ENCODE measurements at places on chromosomes 5 and 9. TPM values are rescaled to one million over a fixed set of nuclear protein-coding genes. Genes with fewer than 3 reads are reported as not detected.

DNA sequence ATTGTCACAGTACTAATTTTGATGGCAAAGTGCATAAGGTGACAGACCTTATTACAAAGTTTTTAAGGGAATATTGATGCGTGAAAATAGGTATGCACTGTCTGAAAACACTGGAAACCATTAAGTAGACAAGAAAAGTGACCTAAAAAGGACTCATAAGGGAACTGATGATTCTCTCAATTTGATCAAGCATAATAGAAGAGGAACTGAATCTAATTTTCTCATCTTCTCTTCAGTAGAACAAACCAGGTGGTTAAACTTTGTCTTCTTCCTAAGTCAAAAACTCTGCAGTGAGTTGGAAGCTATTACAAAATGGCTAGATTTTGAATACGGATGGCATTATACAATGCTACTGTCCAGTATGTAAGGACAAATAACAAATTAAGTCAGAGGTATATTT lies 53.4 kb downstream of the RNF145 start:
- no peak for DNase-seq

DNA sequence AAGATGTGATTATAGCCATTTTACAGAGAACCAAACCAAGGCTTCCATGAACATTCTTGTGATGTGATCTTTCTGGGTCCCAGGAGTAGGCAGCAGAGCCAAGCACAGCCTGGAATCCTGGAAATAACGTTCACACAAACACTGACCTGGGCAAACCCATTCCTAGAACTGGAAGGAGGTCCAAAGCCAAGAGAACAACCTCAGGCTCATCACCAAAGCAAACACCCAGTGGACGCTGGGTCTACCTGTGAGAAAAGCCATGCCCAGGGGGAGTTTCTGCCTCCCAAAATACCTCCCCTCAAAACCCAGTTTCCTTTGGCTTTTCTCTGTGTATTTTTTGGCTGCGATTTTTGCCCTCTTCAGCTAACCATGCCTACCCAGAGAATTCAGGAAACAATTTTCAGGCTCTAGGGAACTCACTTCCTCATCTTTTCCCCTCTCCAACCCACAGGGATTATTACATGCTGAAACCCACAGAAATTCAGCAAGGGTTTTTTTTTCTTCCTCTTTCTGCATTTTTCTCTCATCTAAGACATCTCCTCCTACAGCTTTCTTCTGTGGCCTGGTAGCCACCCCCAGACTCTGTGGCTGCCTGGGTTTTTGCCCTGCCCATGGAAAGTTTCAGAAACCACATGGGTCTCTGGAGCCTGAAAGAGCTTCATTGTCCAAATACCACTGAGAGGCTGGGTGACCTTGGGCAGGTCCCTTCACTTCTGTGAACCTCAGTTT lies 75.0 kb downstream of the TNC start:
- no peak for DNase-seq

- DNase-seq = no peak
Observed at GRCh38 chr5:116176121-116176520, 91.3 kb downstream of the COMMD10 start.

GRCh38 chr5:100970646-100971255 lies 67.7 kb upstream of the ST8SIA4 start:
- DNase-seq = no peak

DNA sequence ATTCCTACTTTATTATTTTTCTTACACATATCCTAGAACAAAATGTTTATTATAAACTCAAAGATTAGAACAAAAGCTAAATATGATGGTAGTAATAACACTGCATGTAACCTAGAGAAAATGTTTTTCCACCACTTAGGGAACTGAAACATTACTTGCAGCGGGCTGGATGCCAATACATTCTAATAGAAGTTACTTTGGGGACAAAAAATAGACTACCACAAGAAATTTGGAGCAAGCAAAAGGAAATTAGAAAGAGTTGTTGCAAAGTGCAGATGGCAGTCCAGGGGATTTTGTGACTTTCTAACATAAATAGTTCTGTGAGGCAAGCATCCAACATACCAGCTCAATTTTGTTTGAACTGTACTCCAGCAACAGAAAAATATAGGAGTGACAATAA lies 255.3 kb upstream of the GRIN3A start:
- no peak for DNase-seq

DNA sequence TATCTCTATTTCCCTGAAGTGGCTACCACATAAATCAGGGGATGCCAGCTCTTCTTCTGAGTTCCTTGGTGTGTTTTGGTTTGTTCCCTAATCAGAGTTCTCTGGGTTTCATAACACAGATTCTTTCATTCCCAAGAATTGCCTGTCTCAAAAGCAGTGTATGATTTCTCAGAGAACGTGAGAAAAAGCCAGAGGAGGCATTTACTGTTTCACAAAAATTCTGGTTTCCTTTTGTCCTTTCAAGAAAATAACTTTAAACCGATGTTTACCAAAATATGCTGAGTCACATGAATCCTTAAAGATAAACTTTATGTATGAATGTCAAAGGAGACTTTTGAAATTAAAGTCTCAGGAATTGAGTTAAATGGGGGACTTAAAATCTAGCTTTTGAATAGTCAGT lies 314.3 kb downstream of the EBF1 start:
- no peak for DNase-seq

- DNase-seq = no peak
Observed at GRCh38 chr9:26292943-26293342, 599.7 kb downstream of the CAAP1 start.

GRCh38 chr5:168813184-168813968 lies 234.2 kb upstream of the PANK3 start:
- DNase-seq = no peak

- DNase-seq = no peak
Observed at GRCh38 chr5:58921159-58921558, 338.3 kb downstream of the RAB3C start.

DNA sequence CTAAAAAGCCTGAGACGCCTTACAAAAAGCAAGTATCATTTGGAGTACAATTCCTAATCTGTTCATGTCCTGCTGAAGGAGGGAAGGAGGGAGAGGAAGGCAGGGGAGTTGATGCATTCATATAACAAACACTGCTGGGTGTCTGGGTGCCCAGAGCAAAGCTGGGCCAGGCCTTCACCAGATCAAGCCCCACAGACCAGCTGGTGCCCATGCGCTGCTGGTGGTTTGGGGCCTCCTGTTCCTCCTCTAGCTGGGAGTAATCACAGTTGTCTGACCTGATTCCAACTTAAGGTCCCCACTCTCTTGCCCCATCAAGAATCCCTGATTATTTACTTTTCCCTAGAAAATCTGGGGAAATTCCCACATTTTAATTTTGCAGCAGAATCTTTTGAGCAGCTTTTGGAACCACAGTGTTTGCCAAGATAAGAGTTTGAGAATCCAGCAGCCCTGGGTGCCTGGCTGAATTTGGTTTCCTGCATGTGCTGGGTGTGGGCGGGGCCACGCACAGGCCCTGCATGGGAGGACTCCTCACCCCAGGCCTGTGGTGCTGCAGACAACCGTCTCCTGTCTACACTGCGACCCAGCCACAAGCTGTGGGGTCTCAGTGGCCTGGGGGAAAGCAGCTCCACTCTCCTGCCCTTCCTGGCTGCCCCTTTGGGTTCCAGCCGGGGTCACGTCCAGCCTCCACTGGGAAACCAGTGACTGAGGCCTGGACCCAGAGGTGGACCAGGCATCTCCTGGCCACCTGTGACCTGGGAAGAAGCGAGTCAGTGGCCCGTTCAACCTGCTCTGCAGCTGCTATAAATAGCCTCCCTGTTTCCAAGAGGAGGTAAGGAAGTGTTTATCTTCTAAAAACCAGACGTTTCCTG lies 47.5 kb downstream of the NEURL1B start:
- DNase-seq = peak; percentile 49

SLC34A1 gene
- total RNA-seq = 1.5 TPM

CORO2A gene
- total RNA-seq = 8.2 TPM

Data from activated CD4-positive, alpha-beta memory T cell treated with anti-CD3 and anti-CD28 coated beads, Interleukin-2, amount 10 ng/mL, durations not matched to agents 7 days and 5 days (primary cell).